Right renal cortex interstitium (tissue), 3 donors: ENCODE measurements at places on chromosomes 3 and 15. TPM values are rescaled to one million over a fixed set of nuclear protein-coding genes. Genes with fewer than 3 reads are reported as not detected.

GRCh38 chr15:50275908-50276307, 10.4 kb upstream of the HDC start:
- no peak for DNase-seq

Gene HESX1
- polyA plus RNA-seq = 4.3 TPM

GRCh38 chr3:127536830-127537812, 53.4 kb downstream of the TPRA1 start:
- DNase-seq = no peak

Gene CTXN2
- polyA plus RNA-seq = not detected

GRCh38 chr15:39976291-39977274, 42.7 kb downstream of the EIF2AK4 start:
- peak; percentile 54 for DNase-seq

DNA sequence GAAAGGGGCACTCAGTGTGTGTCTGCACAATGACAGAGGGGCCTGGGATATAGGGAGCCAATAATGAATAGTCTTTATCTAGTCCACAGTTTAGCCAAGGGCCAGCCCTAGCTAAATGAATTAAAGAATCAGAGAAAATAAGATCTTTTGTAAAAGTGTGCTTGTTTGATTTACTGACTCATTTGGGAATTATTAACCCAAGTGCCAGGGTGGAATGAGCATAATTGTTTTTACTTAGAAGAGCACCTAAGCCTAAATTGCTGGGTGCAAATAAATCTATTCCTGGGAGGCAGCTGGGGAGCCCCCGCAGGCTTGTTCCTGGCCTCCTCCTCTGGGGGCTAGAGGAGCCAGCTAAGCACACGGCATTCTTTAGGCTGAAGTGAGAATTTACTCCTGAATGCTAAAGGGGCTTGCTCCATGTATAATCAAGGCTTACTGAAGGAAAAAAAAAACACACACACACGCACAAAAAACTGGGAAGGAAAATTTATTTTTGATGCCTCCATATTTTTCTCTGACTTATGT, 405.3 kb upstream of the SUCLG2 start:
- DNase-seq = no peak

DNA sequence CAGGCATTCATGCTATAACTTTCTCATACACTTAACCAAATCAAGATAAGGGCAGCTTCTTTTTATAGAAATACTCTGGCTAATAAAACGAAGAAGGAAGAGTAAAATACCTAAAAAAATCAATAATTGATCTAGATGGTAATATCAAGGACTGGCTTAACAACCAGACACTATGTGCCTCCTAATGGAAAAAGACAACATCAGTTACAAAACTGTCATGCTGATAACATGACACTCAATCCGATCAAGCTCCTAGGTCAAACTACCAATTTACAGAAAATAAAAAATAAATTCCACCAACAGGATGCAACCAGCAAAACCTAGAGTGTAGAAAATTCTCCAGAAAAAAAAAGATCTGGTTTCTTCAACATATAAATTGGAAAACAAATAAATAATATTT, 634.6 kb downstream of the IGSF11 start:
- DNase-seq = no peak

DNA sequence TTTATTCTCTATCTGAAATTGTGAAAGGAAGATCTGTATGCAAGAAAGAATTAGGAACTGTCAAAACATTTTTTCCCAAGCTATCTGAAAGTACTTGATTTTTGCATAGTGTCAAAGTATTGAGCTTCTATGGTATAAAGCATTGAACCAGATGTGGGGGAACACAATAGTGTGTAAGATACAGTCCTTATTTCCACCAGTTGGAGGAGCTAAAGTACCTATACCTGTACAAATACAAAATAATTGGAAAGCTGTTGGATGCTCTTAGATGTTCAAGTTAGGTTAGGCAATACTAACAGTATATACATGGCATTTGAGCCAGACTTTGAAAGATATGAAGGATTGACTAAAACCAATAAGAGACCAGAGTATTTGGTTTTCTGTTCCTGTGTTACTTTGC, 148.4 kb downstream of the B3GALNT1 start:
- DNase-seq = no peak

GRCh38 chr3:30073622-30074021, 532.8 kb upstream of the TGFBR2 start:
- DNase-seq = peak; percentile 16

Gene GOLGA8J
- polyA plus RNA-seq = 1.0 TPM

- no peak for DNase-seq
Observed at GRCh38 chr3:123444023-123444422, 4.9 kb downstream of the ADCY5 start.

GRCh38 chr15:31325595-31326155, 960 bp upstream of the KLF13 start:
- no peak for DNase-seq

Gene CD200R1L
- not detected for polyA plus RNA-seq

- DNase-seq = no peak
Observed at GRCh38 chr15:47750030-47750739, 32.9 kb downstream of the SEMA6D start.

- no peak for DNase-seq
Observed at GRCh38 chr15:101329867-101330380, 34.9 kb upstream of the SNRPA1 start.
